Hindlimb muscle (tissue), 1 donor: ENCODE measurements at places on chromosomes 3 and 15. TPM values are rescaled to one million over a fixed set of nuclear protein-coding genes. Genes with fewer than 3 reads are reported as not detected.

SLC12A8 gene
- 0.45 TPM for polyA plus RNA-seq

RBP2 gene
- polyA plus RNA-seq: not detected

DNA sequence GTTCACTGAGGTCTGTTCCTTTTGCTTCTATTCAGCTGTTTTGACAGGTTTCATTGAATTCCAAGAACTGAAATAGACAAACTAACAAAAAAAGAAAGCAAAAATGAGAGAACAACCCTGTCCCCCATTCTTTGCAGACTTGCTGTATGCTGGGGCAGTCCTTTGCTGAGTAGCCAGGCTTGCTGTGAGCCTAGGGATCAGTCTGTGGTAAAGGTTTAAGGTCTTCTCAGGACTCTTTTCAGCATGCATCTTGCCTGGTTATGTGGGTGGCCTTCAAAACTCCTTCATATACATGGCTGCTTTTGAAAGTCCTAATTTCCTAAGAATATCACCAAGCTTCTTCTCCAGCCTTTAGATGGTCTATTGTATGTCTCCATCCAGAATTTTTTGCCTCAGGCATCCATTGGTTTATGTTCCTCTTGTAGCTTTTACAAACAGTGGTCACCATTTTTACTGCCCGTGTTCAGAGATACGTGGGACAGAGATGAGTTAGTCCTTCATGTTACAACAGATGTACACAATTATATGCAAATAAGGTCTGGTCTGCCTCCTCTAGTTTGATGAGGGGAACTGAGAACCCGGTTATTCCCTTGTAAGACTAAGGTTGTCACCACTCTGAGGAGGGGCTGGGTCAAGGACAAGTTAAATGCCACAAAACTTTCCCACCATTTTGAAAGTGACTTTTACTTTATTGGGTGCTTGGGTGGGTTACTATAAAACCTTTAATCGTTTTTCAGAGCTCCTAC is 41.4 kb downstream of the SACM1L start:
- no peak for DNase-seq

DNA sequence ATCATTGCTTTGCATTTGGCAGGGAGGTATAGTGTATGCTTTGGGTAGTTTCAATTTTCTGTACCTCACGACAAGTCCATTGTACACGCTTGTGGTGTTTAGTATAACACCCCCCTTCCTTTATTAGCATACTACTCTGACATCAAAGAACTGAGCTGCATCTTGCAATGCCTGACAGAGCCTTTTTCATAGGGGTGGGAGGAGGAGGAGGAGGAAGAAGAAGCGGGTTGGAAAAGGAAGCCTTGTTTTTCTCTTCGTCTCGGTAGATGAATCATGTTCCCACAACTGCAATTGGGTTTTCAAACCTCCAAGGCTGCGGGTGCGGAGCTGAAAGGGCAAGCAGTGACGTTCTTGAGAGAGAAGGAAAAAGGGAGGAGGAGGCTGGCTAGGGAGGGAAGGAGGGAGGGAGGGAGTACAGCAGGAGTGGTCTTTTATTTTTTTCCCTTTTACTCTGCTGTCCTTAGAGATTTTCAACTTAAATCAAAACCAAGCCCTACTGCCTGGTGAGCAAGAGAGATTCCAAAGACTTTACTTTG is 175.7 kb downstream of the KLHL25 start:
- DNase-seq: peak; percentile 90

DNA sequence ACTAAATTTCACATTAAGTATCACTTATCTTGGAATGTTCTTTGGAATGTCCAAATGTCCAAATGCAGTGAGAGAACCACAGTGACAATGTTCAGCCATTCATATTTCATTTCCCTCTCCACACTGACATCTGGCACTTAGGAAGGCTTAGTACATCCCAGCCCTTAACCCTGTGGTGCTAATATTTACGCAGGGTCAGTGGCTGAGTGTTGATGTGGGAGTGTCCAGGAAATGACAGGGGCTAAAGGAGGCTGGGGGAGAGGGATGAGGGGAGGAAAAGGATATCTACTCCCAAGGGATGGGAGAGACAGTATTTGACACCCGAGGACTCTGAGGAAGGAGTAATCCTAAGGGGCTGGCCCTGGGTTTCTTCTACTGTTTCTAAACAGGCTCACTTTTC is 14.1 kb upstream of the CCR4 start:
- DNase-seq: no peak

- no peak for DNase-seq
Observed at GRCh38 chr3:95272781-95273180, 1209.9 kb downstream of the NSUN3 start.

DNA sequence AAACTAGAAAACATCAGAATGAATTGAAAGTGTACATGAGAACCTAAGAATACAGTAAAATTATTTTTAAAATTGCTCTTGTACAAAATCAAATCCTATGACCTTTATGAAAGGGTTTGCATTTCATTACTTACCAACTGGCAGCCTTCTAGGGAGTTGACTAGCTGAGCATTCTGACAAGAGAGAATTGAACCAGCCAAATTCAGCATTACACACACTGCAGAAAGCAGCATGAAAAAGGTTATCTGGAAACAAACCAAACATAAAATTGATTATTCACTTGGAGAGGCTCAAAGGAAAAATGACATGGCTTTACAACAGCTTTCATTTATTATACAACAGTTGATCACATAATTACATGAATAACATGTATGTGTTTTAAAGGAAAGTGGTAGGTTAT is 17.4 kb downstream of the NSMCE3 start:
- DNase-seq: no peak

DNA sequence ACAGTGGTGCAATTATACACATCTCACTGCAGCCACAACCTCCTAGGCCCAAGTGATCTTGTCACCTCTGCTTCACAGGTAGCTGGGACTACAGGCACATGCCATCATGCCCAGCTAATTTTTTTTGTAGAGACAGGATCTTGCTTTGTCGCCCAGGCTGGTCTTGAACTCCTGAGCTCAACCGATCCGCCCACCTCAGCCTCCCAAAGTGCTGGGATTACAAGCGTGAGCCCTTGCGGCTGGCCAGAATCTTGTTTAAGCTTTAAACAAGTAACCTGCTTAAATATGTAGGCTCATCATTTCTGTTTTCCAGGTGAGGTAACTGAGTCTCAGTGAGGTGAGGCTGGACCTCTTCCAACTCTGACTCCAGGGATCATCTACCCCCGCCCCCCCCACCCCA is 7.7 kb upstream of the PSTPIP1 start:
- no peak for DNase-seq

- DNase-seq: no peak
Observed at GRCh38 chr15:92101708-92102394, 248.3 kb downstream of the SLCO3A1 start.

GRCh38 chr15:67955252-67955651 is 98.9 kb upstream of the PIAS1 start:
- no peak for DNase-seq

DNA sequence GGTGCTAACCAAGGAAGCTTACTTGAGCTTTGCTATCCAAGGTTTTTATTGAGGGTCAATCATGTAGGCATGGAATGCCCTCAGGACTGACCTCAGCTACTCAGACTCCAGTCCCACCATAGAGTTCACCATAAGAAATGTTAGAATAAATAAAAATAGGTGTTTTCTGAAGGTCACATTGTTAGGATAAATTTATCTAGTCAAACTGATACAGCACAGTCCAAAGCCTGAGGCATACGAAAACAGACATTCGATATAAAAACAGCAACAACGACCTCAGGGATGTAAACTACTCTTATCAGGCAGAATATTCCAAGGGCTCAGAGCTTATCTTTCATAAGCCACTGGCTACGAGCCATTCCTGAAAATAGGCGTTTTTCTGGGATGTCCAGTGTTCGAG is 690.6 kb downstream of the MCTP2 start:
- DNase-seq: no peak

GRCh38 chr3:134132961-134133360 is 103.2 kb upstream of the SLCO2A1 start:
- DNase-seq: no peak

GRCh38 chr15:31285772-31286261 is 40.8 kb upstream of the KLF13 start:
- no peak for DNase-seq

DNA sequence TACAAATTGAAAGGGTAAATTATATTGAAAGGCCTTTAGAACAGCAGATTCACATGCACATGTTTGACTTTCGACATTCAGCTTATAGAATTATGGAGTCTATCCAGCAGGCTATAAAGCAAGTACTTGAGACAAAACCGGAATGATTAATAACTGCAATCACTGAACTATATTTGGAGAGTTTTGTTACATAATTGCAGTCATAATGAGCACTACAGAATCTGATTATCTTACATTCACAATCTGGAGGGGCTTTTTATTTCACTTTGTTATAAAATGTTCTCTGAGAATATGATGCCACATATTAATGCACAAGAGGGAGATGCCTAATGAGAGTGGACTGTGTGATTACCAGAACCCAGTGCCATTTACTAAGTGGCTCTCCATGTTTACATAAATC is 64.3 kb downstream of the NSUN3 start:
- no peak for DNase-seq
